ENCODE measurements at places on chromosomes 3 and 15. TPM values are rescaled to one million over a fixed set of nuclear protein-coding genes. Genes with fewer than 3 reads are reported as not detected.

RYR3 gene
- 12.6 TPM for polyA plus RNA-seq

PLSCR5 gene
- polyA plus RNA-seq: 0.37 TPM

PYGO1 gene
- polyA plus RNA-seq: 25.0 TPM

RNU5B-1 gene
- polyA plus RNA-seq: not detected

TMEM212 gene
- not detected for polyA plus RNA-seq

RHO gene
- polyA plus RNA-seq: not detected

CLDN16 gene
- not detected for polyA plus RNA-seq

TGM4 gene
- polyA plus RNA-seq: not detected

ITGB5 gene
- polyA plus RNA-seq: 1.2 TPM

WDR49 gene
- 1.1 TPM for polyA plus RNA-seq

NEK10 gene
- 17.6 TPM for polyA plus RNA-seq

CHCHD4 gene
- 32.8 TPM for polyA plus RNA-seq

FOXL2NB gene
- polyA plus RNA-seq: not detected

ITPKA gene
- 1.1 TPM for polyA plus RNA-seq

ALDH1A3 gene
- 0.06 TPM for polyA plus RNA-seq

HACL1 gene
- 26.0 TPM for polyA plus RNA-seq

SMCO1 gene
- polyA plus RNA-seq: not detected

RASGRP1 gene
- 3.1 TPM for polyA plus RNA-seq

TRPC1 gene
- 37.2 TPM for polyA plus RNA-seq

TF gene
- 0.24 TPM for polyA plus RNA-seq

STRA6 gene
- polyA plus RNA-seq: 11.9 TPM

LMCD1 gene
- 3.5 TPM for polyA plus RNA-seq

WNT5A gene
- 0.59 TPM for polyA plus RNA-seq

GOLGA6A gene
- 0.50 TPM for polyA plus RNA-seq

NEO1 gene
- 52.5 TPM for polyA plus RNA-seq

GOLGA6L4 gene
- polyA plus RNA-seq: 8.4 TPM

CASR gene
- polyA plus RNA-seq: not detected

NAALADL2 gene
- 2.2 TPM for polyA plus RNA-seq
